ENCODE measurements at places on chromosomes 13 and 19.

GRCh38 chr13:41603917-41604316, 146.6 kb downstream of the RGCC start:
- DNase-seq, result peak; percentile 76

GRCh38 chr13:98214008-98214643, 37.1 kb upstream of the RNF113B start:
- no peak for DNase-seq

- DNase-seq, result no peak
These were observed 1719.7 kb upstream of the SLC10A2 start for GRCh38 chr13:104785952-104786351.

DNA sequence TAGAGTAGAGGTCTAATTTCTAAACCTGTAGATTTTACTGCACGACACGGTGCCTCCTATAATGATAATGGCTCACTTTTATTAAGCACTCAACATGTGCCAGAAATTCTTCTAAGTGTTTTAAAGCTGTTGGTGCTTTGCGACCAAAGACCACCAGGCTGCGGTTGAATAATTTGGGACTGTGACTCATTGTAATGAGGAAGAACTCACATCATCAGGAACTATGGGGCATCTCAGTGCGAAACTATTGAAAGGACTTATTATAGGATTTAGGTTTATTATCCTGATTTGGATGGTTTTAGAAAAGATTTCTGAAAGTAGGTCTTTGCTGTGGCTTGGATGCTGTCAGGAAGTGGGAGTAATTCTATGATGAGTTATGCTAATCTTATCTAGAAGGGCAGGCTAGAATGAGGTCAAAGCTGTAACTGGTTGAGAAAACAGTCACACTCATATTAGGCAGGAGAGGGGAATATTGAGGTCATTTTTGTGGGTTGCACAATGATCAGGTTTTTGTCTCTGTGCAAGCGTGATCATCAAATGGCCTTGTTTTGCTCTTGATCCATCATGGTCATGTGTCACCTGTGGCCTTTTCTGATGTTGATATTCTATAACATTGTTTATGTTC, 266.8 kb downstream of the PCDH20 start:
- DNase-seq, result no peak

- no peak for DNase-seq
These were observed at the start of gene FXYD7 for GRCh38 chr19:35143231-35143715. FXYD7 (plus strand) TSS chr19:35143255; CDS start chr19:35143334, 79 bp downstream.

GRCh38 chr19:39166571-39167391, 30.0 kb upstream of the NCCRP1 start:
- no peak for DNase-seq

- DNase-seq, result no peak
These were observed 35.6 kb upstream of the PSPC1 start for GRCh38 chr13:19818223-19818842.

DNA sequence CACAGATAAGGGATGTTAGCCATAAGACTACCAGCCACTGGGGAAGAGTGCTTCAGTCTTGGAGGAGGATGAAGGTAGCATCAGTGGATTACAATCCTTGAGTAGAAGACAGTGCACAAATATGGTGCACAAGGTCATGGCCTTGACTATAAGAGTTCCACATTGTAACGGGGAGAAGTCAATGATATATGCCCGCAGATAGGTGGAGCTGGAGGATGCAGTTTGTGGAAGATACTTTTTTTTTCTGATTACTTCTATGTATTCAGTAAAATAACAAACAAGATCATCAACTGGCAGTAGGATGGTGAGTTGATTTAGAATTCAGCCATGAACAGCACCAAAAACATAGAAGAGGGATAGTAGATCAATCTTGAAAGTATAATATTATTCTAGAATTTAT, 926.8 kb upstream of the MIR17HG start:
- no peak for DNase-seq

DNA sequence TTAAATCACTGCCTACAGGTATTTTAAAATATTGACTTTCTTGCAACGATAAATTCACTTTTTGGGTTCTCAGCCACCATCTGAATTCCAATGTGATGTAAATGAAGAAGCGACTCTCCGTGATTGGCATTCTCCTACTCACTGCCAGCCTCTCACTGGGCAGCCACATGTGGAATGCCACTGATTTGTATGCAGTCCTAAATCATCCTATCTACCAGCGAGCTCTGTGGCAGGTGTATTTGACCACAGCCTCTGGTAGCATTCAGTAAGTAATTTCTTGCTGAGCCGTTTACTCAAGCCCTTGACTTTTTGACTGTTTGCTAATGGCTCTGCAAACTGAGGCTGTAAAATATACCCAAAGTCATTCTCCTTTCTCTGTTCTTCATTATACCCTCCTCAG, 559.0 kb upstream of the SLC10A2 start:
- DNase-seq, result no peak

GRCh38 chr13:90968166-90968904, 379.2 kb upstream of the MIR17HG start:
- DNase-seq, result no peak

- DNase-seq, result no peak
These were observed 15.9 kb downstream of the PRR36 start for GRCh38 chr19:7858109-7858770.

DNA sequence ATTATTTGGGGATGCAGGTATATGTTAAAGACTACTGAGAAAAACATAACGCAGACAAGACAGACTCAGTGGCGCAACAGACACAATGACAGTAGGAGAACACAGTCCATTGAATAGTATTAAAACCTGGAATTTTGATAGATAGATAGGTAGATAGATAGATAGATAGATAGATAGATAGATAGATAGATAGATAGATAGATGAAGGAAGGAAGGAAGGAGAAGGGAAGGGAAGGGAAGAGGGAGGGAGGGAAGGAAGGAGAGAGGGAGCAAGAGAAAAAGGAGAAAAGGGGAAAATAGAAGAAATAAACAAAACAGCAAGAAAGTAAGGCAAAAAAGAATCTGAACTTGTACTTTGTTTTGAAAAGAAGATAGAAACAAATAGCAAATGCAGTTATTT, 404.5 kb downstream of the FOXO1 start:
- no peak for DNase-seq

DNA sequence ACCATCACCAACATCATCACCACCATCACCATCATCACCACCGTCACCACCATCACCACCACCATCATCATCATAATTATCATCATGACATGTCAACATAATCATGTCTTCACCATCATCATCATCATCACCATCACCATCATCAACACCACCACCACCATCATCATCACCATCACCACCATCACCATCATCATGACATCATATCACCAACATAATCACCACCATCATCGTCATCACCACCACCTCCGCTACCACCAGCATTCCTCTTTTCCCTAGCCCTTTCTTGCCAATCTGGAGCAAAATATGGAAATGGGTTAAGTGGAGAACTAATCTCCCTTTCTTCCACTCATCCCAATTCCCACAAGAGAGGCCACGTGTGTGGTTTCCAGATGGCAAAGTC, 1.1 kb upstream of the TTYH1 start:
- no peak for DNase-seq

GRCh38 chr19:16449330-16449961, 22.3 kb downstream of the EPS15L1 start:
- DNase-seq, result no peak

- DNase-seq, result no peak
These were observed 249.5 kb downstream of the COG6 start for GRCh38 chr13:39904959-39905358.

DNA sequence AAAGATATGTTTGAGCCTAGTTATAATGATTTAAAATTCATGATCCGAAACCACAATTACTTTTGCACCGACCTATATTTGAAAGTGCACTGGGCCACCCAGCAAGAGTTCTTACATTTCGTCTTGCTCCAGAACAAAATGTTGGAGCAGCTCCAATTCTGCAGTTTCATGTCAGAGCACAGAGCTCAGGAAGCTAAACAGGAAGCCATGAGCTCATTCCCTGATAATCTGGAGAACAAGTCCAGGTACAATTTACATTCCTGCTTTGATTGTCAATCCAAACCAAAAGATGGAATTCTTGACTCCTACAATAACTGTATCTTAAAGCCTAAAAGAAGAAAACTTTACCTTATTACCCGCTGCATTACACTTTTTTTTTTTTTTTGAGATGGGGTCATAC, 131.8 kb downstream of the KCTD12 start:
- DNase-seq, result no peak
